ENCODE measurements at places on chromosomes 12 and 14.

- peak; percentile 53 for DNase-seq
Observed at GRCh38 chr12:49662998-49663843, 39.9 kb downstream of the PRPF40B start.

GRCh38 chr12:69684466-69684865 is 14.6 kb downstream of the BEST3 start:
- DNase-seq = no peak

DNA sequence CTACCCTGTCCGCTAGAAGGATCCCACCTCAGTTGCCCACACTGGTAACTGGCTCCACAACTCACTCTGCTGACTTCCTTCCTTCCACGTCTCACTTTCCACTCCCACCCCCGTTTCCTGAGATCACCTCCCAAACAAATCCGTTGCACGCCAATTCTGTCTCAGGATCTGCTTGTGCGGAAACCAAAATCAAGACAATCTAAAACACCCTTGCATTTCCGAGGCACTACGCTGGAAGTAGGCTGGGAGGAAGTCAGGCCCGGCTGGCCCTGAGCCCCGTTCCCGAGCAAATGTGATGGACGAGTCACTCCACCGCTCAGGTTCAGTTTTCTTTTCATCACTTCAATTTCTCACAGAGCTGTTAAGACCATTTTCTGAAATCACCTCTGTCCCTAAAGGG is 23.1 kb downstream of the ABCB9 start:
- no peak for DNase-seq

GRCh38 chr12:117522559-117522958 is 161.1 kb upstream of the NOS1 start:
- DNase-seq = no peak

DNA sequence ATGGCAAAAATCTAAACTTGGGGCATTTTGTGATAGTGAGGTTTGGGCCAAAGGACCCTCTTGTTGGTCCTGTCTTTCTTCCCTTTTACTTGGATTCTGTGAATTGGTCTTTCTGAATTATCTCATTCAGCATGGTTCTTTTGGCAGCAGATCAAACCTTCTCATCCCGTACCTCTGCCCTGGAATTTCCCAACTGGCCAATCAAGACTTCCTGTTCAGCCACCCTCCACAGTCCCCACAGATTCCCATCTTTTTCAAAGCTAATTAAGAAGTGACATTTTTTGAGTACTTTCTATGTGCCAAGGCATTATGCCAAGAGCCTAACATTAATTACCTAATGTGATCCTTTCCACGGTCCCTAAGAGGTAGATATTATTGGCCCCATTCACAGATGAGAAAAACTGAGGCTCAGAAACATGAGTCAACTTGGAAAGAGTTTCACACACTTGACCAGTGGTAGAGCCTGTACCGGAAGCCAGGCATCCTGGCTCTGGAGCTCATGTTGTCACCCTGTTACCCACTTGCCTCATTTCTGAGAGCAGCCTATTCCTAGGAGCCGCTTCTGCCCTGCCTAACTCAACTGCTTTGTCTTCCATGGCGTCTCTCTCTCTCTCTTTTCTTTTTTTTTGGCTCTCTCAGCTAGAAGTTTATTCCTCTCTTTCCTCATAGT is 135.9 kb downstream of the C12orf75 start:
- DNase-seq = no peak

DNA sequence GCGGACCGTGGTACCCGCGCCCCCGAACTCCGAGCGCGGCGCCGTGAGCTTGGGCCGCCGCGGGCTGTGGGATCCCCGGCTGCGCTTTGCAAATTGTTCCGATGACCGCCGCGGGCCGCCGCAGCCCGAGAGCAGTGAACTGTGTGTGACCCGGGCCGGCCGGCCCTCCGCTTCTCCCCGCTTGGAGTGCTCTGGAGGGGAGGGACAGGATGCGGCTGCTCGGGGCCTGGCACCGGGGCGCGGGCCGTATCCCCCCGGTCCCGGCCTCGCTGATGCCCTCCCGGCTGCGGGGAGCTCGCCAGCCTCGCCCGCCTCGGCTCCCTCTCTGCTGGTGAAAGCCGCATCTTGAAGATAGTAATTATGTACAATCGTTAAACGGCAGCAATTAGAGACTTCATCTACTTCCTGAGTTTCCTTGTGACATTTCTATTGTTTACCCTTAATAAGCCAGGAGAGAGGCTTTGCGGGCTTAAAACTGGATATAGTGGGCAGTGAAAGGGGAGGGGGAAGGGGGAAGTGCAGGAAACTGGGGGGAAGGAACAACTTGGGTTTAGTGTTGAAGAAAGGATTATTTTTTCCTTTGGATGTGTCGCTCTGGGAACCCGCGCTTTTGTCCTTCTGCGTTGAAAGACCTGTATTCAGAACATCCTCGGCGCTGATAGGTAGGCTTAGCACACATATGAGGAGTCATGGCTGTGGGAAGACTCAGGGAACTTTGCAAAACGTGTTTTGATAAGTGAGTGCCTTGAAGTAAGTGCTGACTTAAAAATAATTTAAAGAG is 1.2 kb downstream of the PELI2 start:
- peak; percentile 13 for DNase-seq

- no peak for DNase-seq
Observed at GRCh38 chr12:54392485-54393206, 8.1 kb upstream of the ZNF385A start.

DNA sequence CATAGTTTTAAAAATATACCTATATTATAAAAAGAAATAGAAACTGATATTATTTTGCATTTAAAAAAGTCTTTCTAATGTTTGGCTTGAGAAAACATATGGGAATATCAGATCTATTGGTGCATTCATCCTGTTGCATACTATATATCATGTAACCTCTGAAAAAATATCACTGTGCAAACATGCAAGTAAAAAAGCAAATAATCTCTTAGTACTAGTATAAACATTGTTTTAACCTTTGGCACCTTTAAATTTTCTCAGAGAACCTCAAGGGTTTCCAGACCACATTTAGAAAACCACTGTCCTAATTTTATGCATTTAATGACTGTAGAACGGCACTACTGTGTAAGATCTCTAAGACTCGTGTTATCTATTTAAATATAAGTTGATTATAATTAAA is 416.8 kb downstream of the LRFN5 start:
- no peak for DNase-seq

- no peak for DNase-seq
Observed at GRCh38 chr14:92819011-92819597, 25.0 kb downstream of the GOLGA5 start.

DNA sequence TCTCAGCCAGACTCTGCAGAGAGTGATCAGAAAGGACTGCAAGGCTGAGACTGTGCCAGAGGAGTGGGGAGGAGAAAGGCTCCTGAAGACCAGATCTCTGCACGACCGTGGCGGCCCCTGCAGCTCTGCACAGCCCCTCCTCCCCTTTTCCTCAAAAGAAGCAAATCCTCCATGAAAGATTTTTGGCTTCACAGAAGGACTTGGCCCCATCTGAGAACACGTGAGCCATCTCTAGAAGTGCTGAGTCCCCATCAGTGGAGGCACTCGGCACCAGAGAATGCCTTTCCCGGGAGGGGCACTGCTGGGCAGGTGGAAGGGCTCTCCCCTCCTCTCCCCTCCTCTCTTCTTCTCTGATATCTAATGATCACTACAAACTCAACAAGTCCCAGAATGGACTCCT is 6.8 kb downstream of the FIGNL2 start:
- DNase-seq = no peak

GRCh38 chr12:130832561-130833209 is 6.4 kb downstream of the STX2 start:
- DNase-seq = no peak

GRCh38 chr12:113348849-113349536 is 9.4 kb upstream of the PLBD2 start:
- no peak for DNase-seq

GRCh38 chr14:30869551-30870155 is 4.7 kb upstream of the COCH start:
- DNase-seq = no peak

- DNase-seq = no peak
Observed at GRCh38 chr14:89339158-89339557, 77.9 kb downstream of the FOXN3 start.

DNA sequence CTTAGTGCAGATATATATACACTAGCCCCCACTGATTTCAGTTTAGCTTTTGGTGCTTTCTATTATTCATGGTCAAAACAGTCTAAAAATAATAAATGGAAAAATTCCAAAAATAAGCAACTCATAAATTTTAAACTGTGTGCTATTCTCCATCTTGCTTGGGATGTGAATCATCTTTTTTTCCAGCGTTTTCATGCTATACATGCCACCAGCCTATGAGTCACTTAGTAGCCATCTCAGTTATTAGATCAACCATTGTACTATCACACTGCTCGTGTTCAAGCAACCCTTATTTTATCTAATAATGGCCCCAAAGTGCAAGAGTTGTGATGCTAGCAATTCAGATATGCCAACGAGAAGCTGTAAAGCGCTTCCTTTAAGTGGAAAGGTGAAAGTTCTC is 73.9 kb upstream of the KRR1 start:
- no peak for DNase-seq

- no peak for DNase-seq
Observed at GRCh38 chr12:91001306-91001705, 3.5 kb downstream of the EPYC start.

DNA sequence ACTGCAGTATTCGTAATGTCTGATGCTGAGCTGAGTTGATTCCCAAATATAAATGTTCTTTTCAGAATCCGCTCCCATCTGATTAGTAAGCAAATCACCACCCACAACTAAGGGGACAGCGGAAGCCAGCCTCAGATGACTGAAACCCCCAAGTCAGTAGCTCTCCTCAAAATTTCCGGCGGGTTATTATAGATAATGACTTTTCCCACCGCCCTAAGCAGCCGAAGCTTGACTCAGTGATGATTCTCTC is 469 bp upstream of the LRFN5 start:
- no peak for DNase-seq

DNA sequence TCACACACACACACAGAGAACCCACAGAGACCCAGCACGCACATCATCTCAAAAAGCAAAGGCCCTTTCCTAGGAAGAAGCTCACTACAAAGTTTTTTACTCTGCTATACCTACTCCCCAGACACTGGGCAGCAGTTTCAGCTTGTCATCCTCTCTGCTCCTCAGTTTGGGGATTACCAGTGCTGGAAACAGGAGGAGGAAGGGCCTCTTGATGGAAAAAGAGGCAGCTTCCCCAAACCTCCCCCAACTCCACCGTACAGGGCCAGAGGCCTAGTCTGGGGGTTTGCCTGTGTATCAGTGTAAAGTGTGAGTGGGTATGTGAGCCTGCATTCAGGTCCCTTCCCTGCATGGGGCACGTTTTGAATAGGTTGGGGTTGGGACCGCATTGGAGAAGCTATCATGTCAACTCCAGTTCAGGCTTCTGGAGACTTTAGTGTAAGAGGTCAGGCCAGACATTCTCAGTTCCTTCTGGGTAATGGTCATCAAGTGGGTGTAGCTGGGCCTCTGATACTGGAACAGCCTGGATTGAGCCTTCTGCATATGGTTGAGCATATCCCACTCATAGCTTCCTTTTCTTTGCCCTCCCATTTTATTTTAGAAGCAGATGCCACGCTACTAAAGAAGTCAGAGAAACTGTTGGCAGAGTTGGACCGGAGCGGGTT is 1.2 kb downstream of the REM2 start:
- no peak for DNase-seq

- DNase-seq = no peak
Observed at GRCh38 chr12:118741194-118741593, 240.1 kb upstream of the SRRM4 start.

GRCh38 chr12:132689227-132689626 is 1.8 kb downstream of the PXMP2 start:
- DNase-seq = no peak

GRCh38 chr12:26416550-26416949 is 221.2 kb downstream of the SSPN start:
- DNase-seq = no peak

- DNase-seq = no peak
Observed at GRCh38 chr14:91899213-91899612, 31.9 kb upstream of the TC2N start.

DNA sequence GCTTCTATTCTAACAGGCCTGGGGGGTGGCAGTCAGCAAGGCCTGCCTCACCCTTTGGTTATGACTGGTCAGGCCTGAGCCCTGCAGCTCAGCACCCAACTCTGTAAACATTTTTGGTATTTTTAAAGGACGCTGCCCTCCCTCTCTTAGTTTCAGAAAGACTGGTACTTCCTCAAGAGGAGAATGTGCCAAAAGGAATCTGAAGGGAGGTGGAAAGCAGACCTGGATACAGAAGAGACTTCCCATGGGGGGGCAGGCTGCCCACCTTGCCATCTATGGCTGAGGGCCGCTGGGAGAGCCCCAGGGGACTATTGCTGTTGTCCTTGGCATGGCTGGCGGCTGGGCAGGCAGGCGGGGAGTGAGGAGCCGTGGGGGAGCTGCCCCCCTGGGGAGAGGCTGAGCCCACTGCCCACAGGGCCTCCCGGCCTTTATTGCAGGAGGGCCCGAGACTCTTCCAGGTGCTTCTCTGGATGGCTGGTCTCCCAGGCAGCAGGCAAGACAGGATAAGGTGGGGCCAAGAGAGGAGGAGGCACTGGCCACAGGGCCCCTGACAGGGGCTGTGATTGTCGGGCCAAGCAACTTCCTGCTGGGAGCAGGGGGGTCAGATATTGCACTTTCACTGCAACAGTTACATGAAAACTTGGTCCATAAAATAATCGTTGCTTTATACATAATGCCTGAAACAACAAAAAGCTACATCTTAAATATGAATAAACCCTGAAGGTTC is 3.5 kb downstream of the ARL6IP4 start:
- no peak for DNase-seq

- no peak for DNase-seq
Observed at GRCh38 chr12:66549050-66549389, 129.9 kb downstream of the GRIP1 start.

GRCh38 chr14:104096751-104097700 is 11.5 kb downstream of the ASPG start:
- DNase-seq = no peak

DNA sequence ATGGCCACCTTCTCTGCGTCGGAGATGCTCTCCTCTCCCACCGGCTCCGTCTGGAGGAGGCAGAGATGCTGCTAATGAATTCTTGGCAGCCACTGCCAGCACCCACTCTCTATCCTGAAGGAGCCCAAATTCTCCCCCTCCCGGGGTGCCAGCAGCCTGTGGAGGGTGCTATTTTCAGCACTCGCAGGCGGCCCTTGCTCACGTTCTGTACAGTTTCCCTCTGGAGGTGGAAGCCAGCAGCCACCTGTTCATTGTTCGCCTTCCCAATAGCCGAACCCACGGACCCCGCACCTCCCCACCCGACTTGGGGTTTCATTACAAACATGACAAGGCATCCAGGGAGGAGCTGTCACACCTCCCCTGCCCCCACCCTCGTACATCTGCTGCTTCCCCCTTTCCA is 27.8 kb downstream of the SNRNP35 start:
- DNase-seq = no peak
